NCI-H524 (cell line): ENCODE measurements at places on chromosomes 2 and 18.

DNA sequence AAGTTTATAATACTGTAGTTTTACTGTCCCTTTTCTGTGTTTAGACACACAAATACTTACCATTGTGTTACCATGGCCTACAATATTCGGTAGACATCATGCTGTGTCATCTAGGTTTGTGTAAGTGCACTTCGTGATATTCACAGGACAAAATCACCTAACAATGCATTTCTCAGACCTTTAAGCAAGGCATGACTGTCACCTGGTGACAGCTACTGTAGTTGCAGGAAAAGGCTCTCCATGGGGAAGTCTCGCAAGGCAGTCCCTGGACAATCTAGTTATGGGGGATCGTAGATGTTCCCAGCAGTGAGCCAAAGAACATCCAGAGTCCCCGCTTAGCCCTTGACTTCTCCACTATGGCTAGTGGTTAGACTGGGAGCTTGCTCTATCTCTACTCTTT is 73.1 kb downstream of the EIF2AK3 start:
- no peak for DNase-seq

DNA sequence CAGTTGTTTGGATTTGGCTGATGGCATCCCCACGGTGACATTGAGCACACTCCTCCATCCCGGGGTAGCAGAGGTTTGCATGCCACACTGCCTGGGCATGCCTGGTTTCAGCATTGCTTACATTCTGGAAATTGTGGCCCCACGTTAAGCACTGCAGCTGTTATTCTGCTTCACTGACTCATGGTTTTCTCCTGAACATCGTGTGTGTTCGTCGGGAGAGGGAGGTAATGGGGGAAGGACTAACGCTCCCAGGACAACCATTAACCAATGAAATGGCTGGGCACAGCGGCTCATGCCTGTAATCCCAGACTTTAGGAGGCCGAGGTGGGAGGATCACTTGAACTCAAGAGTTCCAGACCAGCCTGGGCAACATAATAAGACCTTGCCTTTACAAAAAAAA is 28.2 kb upstream of the YWHAQ start:
- DNase-seq = no peak

DNA sequence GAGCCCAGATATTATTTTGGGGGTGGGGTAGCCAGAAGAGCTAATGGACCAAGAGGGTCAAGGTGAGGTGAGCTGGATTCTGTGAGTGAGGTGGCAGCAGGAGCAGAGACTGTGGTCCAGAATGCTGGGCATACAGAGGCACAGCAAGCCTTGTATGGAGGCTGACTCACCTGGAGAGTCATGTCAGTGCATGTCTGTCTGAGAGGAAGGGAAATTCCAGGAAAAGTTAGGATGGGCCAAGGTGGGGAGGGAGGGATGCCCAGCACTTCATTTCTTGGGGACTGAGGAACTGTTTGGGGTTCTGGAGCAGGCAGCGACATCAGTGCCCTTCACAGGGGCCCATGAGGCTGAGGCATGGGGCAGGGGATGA is 21.1 kb downstream of the PER2 start:
- DNase-seq = no peak

DNA sequence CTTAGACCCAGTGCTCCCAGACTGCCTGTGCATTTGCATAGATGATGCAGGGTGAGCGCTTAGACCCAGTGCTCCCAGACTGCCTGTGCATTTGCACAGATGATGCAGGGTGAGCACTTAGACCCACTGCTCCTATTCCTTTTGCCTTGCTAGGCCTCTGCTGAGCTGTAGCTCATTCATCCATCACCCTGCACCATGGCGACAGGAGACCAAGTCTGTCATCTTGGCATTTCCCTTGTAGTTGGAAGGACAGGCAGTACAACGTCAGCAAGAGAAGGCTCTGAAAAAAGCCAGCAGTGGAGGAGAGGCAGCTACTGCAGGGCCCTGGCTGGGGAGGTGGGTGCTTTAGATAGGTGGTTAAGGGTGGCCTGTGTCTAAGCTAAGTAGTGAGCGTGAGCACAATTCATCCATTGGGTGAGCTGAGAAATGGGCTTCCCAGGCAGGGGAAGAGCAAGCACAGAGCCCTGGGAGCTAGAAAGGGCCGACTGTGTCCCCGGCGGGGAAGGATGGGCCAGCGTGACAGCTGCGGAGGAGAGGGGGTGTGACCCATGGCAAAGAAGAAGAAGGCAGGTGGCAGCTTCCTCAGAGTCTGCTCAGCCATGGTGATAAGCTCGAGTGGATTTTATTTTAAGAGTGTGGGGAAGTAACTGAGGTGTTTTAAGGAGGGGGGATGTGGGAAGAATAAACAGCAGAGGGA is 108.8 kb downstream of the LPIN1 start:
- peak; percentile 89 for DNase-seq

GRCh38 chr2:171923206-171923605 is 945 bp downstream of the HAT1 start:
- peak; percentile 10 for DNase-seq

DNA sequence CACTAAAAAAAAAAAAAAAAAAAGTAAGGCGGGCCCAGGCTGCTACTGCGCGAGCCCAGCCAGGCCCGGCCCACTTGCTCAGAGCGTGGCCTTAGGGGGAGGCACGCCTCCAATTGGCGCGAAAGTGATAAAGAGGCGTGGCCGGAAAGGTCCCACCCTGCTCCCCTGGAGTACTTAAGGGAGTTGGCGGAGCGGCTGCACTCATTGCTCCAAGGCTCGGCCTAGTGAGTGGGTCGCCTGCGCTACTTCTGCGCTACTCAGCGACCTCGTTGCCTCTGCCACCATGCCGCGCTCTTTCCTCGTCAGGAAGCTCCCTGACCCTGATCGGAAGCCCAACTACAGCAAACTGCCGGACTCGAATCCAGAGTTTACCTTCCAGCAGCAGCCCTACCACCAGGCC is 36.9 kb downstream of the UNC80 start:
- no peak for DNase-seq

GRCh38 chr2:161147856-161148255 is 12.4 kb upstream of the TANK start:
- DNase-seq = no peak

- no peak for DNase-seq
Measured at GRCh38 chr2:3571284-3571683, 3.8 kb upstream of the RPS7 start.

GRCh38 chr2:207683879-207684627 is 27.4 kb upstream of the CCNYL1 start:
- DNase-seq = no peak

- DNase-seq = no peak
Measured at GRCh38 chr2:154495455-154495868, 203.0 kb upstream of the KCNJ3 start.

- no peak for DNase-seq
Measured at GRCh38 chr2:156199588-156199987, 132.9 kb downstream of the NR4A2 start.

- no peak for DNase-seq
Measured at GRCh38 chr2:54768772-54769428, 45.4 kb downstream of the EML6 start.

DNA sequence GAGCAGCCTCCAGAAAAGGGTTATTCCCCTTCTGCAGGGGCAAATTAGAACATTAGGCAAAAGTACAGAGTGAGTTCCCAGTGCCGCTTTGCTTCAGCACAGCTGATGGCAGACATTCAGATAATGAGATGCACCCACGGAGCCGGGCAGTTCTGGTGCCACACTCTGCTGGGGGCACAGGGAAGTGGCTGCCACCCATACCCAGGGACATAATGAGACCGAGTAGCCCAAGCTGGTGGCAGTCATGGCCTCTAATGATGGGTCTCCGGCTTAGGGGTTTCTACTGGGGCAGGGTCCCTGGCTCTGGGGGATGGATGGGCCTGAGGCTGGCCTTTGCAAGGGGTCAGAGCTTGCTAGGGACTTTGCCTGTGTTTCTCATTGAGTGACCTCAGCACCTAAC is 26.2 kb downstream of the GLI2 start:
- DNase-seq = no peak

DNA sequence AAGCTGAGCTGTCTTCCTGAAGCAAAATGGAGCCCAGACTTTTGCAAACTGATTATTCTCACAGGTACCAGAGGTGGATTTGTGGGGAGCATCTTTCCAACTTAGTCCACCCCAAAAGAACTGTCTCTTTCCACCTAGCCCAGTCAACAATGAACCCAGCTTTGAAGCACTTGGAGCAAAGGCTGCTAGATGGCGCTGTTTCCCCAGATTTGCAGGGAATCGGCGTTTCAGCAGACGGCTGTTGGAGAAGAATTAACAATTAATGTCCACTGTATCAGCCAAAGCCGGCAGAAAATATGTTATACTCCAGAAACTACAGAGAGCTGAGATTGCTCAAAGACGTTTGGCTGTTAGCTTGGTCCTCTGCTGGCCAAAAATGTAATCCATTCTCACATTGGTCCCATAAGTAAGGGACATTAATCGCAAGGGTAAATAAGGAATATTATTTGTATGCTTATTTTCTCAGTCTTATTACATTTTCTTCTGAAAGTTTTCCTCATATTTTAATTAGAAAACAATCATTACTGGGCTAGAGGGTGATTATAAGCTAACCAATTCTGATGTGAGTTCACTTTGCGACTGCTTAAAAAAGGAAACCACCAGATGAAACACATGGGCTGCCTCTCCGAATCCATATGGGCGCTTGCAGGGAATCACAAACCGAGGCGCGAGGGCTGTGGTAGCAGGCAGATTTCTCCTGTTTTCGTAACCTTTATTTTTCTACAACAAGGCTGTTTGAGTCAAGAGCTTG is 423.8 kb upstream of the MEX3C start:
- peak; percentile 56 for DNase-seq

DNA sequence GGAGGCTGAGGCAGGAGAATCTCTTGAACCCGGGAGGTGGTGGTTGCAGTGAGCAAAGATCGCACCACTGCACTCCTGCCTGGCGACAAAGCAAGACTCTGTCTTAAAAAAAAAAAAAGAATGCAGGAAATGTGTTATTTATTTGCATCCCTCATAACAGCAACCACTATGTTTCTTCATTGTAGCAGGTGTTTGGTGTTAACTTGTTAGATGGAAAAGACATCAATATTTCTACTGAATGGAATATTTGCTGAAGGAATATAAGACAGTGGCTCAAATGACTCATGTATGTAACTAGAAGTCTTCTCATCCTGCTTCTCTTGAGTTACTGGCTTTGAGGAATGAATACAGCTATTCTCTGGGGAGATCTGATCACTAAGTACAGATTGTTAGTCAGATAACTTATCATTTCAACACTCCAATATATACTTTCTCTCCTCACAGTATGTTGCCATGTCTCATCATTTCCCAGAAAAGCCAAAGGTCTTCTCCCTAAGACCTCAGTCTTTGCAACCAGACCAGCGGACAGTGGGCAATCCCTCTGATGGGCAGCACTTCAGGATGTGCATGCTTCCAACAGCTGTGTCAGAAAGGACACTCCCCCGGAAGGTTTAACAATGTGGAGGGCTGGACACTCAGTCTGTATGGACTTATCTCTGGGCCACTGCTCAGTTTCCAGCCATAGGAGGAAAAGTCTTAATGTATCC is 104.4 kb upstream of the STK17B start:
- no peak for DNase-seq

DNA sequence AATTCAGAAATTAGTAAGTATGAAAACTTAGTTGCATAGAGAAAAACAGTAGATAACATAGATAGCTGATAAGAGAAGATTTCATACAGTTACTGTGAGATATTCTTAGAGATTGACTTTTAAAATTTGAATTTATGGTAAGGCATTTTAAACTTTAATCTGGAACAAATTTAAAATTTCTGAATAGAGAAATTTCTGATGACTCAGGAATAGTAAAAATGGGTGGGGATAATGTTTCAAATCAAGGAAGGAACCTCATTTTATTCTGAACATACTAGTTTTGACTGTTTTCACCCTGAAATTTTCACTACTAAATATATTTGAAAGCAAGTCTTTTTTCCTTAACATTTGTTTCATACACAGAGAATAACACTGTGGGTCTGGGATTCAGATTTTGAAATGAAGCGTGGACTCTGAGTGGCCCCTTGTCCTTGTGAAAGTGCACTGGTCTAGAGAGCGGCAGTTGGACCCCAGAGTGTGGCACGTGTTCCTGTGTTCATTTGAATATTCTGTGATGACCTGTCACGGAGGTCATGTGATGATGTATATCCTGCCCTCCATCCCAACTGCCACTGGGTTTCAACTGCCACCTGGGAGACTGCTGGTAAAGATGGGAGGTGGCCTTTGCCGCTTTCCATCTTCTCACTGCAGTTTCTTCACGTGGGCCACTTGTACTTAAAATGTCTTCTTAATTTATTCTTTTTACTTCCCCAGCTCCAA is 38.5 kb upstream of the RAB6D start:
- no peak for DNase-seq

DNA sequence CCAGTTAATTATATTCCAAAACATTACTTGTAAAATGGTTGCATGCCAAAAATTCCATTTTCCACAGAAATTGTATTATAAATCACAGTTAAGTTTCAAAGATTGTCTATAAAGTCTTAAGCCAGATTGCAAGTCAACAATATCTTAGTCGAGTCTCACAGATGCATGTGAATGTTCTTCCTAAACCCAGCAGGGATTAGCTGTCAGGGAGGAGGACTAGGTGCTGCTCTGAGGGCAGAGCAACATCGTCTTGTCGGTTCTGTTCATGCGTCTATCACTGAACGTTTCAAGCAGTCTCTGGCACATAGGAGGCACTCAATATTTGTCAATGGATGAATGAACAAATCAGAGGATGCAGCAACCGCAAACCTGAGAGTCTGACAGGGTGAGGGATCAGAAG is 27.0 kb downstream of the EPB41L3 start:
- peak; percentile 65 for DNase-seq

DNA sequence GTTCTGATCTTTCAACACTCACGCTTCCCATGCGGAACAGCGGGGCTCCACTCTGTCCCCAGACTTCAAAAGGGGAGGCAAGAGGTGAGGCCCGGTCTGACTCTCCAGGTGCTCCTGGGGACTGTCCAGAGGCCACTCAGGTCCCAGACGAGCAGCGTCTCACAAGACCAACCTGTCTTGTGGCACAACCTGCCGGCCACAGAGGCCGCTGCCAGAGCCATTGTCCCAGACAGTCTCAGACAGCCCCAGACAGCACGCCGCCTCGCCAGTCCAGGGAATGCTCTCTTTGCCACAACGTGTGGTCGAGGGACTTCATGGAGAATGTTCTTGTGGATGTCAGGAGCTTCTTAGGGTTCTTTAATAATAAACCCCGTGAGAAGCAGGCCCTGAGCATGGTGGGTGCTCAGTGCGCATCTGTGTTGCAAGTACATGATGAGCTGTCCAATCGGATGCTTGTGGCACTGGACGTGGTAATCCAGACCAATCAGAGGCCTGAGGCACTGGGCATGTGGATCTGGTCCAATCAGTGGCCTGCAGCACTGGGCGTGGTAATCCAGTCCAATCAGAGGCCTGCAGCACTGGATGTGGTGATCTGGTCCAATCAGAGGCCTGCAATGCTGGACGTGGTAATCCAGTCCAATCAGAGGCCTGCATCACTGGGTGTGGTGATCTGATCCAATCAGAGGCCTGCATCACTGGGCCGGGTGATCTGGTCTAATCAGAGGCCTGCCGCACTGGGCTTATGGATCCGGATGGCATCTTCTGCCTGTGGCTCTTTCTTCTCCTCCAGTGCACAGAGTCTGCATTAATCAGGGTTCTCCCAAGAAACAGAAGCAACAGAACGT is 76.4 kb downstream of the TMEM18 start:
- DNase-seq = no peak
